ENCODE measurements at places on chromosomes 5 and 9. TPM values are rescaled to one million over a fixed set of nuclear protein-coding genes. Genes with fewer than 3 reads are reported as not detected.

Gene CTSV
- 0.25 TPM for total RNA-seq

GRCh38 chr5:169695919-169696490 lies 58.9 kb downstream of the DOCK2 start:
- DNase-seq = peak; percentile 37

Gene RNF145
- 42.7 TPM for total RNA-seq

DNA sequence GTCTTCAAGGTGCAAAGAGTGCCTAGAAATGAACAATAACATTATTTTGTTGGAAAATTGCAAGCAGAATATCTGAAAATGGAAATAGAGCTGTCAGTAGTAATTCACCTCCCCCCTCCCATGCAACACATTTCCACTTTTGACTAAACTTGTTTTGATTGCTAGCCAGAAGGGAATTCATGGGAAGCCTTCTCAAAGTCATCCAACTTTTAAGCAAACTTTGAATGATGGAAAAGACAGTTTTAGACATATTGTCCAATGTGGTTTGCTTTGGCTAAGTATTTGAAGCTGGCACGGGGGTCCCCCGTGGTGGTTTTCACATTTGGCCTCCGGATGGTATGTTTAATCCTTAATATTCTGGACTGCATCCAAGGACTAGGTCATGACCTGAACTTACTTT lies 7.5 kb downstream of the NR2F1 start:
- DNase-seq = no peak
